ENCODE measurements at places on chromosomes 1 and 21. TPM values are rescaled to one million over a fixed set of nuclear protein-coding genes. Genes with fewer than 3 reads are reported as not detected.

Gene AJAP1
- total RNA-seq = 0.16 TPM

- H3K4me1 ChIP-seq = peaks cover 29% of the 10 kb centered on the region
- peak overlapping the region; percentile 54 for H3K27ac ChIP-seq
- H3K4me3 ChIP-seq = no peak overlapping the region
- peak; percentile 26 for DNase-seq
- H3K36me3 ChIP-seq = no peaks in the 10 kb centered on the region
Measured at GRCh38 chr1:182235952-182236650, 155.5 kb downstream of the GLUL start.

GRCh38 chr1:228544921-228545591, 57.9 kb downstream of the RNF187 start:
- H3K27ac ChIP-seq = no peak overlapping the region
- no peak for DNase-seq
- no peaks in the 10 kb centered on the region for H3K36me3 ChIP-seq
- peaks cover 13% of the 10 kb centered on the region for H3K4me1 ChIP-seq

- H3K4me1 ChIP-seq = peaks cover 33% of the 10 kb centered on the region
- H3K4me3 ChIP-seq = no peak overlapping the region
- DNase-seq = no peak
- H3K36me3 ChIP-seq = peaks cover 35% of the 10 kb centered on the region
Measured at GRCh38 chr1:156217871-156218270, 5.1 kb downstream of the PMF1 start.

DNA sequence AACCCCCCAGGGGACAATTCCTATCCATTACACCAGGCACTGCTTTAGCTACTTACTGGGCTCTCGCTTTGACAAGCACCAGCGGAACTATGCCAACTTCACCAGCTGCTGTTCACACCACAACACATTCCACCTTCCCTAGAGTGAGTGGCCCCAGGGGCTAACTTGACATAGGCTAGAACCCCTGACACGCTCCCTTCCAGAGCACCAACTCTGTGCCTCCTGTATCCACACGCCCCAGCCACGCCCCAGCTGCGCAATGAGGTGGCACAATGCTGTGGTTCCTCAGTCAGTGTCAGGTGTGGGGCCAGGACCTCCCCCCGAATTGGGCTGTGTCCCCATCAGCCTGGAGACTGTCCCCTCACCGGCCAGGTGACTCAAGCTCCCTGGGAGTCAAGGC, 11.7 kb upstream of the FGR start:
- no peak for DNase-seq
- H3K27ac ChIP-seq = peak overlapping the region; percentile 68
